Activated T-cell treated with anti-CD3 and anti-CD28 coated beads, Interleukin-2, amount 50 U/mL, for 48 hours (primary cell): ENCODE measurements at places on chromosomes 13 and 19.
A peak's percentile ranks its signal among the peaks of the same experiment; 100 is the strongest.

DNA sequence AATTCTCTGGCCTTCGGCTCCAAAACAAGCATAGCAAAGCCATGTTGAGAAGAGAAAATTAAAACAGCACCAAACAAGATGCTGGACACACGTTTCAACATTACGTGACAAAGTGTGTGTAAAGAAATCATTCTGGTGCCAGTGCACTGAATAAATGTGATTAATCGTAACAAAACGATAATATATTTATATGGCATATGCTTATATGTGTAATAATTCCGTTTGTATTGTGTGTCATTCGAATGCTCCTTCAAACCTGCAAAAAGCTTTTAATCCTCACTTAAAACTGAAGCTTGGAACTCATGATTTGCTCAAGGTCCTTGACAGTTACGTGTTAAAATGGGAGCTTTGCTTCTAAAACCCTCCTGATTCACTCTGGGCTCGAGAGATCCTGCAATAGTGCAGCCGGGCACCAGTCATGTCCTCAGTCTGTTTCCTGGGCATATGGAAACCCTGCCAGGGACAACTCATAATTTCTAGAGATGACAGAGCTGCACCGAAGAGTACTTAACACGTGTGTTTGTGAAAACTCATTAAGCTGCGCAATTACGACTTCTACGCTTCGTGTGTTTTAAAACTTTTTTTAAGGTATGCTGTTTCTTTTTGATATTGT, 731 bp upstream of the AKAP8L start:
- peak; percentile 26 for DNase-seq

GRCh38 chr19:38012944-38013343, 105.9 kb downstream of the SIPA1L3 start:
- no peak for DNase-seq

DNA sequence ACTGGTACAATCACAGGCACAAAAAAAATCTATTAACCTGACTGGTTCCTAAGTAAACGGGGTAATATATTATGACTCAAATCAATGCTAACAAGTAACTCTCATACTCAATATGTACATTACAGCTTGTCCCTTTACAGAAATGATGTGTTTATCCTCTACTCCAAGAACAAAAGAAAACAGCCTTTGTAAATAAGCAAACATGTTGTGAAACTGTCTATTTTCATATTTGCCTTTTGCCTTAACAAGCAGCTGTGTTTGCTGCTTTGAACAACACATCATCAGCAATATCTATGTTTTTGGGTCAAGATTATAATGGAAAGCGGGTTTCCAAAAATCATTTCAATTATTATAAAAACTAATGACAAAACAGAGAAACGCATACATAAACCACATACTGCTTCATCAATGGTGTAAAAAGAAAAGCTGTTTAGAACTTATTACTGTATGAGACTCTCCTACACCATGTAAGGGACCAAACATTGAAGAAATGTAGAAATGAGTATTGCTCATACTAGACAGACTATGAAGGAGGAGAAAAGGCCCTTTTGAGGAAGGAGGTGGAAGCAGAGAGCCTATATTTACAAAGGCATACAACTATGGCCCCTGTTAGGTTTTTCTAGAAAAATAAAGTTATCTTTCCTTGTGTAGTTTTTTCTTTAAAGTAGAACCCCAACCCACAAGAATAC, 14.8 kb downstream of the TBC1D4 start:
- DNase-seq: no peak

GRCh38 chr13:57123681-57124080, 17.0 kb upstream of the PRR20A start:
- no peak for DNase-seq

DNA sequence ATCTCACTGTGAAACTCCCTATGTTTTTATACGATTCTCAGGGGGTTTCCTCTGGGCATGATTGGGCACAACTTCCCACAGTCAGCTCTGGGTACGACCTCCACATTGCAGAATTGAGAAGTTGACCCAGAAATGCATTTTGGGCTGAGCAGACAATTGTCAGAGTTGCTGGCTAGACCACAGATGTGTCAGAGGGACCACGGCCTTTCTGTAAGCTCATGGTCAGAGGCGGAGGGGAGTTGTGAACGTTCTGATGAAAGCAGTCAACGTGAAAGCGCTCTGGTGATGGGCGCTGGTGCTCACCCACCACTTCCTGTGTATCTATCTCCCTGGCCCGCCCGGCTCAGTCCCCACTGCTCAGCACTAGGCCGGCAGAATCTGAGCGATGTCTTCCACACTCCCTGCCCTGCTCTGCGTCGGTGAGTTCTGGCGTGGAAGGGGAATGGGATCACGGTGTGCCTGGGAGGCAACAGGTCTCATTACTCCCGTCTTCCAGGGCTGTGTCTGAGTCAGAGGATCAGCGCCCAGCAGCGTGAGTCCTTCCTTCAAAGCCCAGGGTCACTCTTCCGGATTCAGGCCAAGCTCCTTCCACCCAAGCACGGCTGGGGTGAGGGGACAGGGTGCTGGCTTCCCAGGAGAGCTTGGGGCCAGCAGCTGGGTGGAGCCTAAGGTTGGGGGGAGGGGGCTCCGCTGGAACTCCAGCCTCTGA, at the start of gene NCR1:
Gene NCR1 (plus strand): TSS at position 346 of the 709 bp plus-strand sequence. CDS start 40 bp downstream, at position 386.
- no peak for DNase-seq

- no peak for DNase-seq
Observed at GRCh38 chr13:23561261-23561660, 9.0 kb upstream of the TNFRSF19 start.

GRCh38 chr19:4228765-4229178, 551 bp upstream of the EBI3 start:
- DNase-seq: no peak

DNA sequence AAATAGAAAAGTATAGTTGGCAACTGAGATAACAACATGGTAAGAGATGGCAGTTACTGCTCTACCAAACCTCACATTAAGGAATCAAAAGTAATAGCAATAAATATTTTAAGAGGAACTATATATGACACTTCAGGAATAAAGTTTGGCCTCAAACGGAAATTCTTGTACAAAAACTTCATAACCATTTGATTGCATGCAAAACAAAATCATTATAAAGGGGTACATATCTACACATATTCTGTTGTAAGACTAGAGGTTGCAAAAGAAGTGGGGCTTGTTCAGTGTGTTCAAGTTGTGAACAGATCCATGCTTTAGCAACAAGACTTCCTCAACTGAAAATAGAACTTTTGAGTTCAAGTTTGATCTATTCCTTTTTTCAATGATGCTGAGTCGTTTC, 133.5 kb upstream of the MIR17HG start:
- no peak for DNase-seq
